Activated naive CD4-positive, alpha-beta T cell (primary cell): ENCODE measurements at places on chromosomes 4 and X.

- DNase-seq, result no peak
These were observed 9.1 kb downstream of the NSG1 start for GRCh38 chr4:4395849-4396627.

- peak; percentile 70 for DNase-seq
These were observed at the start of gene RPS6KA3 for GRCh38 chrX:20266810-20267606. Gene RPS6KA3 (minus strand): TSS chrX:20266909. CDS start chrX:20266632, 277 bp downstream.

DNA sequence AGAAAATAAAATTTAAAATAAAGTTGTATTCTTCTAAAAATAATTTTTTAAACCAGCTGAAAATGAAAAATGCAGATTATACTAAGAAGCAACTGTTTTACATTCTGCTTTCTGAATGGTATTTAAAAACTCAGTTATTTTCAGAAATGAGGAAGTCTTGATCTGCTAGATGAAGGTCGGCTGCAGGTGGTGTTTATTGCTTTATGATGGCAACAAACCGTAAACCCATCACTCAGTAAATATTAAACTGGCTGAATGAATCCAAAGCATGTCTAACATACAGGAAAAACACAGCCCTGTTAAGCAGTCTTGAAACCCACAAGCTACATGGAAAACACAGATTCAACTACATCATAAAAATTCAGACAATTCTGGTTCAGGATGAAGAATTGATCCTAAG lies 29.3 kb downstream of the DYNLT3 start:
- DNase-seq, result no peak

- DNase-seq, result no peak
These were observed 32.3 kb upstream of the CXCL8 start for GRCh38 chr4:73707918-73708577.

- DNase-seq, result no peak
These were observed 136.2 kb downstream of the TBC1D19 start for GRCh38 chr4:26719954-26720552.

DNA sequence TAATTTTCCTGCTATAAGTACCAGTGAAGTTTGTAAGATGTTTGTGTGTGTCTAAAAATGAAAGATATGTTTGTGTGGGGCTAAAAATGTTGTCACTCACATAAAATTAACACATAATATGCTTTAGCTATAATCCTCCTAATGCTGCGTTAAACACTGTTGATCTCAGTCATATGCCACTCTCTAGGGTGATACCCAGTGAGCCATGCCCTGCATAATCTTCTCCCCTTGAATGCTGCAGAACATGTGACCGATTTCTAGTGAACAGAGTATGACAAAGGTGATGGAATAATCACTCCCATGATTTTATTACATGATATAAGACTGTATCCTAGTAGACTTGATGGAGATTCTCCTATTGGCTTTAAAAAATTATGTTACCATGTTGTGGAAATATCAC lies 119.1 kb upstream of the EPHA5 start:
- no peak for DNase-seq

GRCh38 chr4:57220172-57220571 lies 110.0 kb upstream of the IGFBP7 start:
- no peak for DNase-seq

DNA sequence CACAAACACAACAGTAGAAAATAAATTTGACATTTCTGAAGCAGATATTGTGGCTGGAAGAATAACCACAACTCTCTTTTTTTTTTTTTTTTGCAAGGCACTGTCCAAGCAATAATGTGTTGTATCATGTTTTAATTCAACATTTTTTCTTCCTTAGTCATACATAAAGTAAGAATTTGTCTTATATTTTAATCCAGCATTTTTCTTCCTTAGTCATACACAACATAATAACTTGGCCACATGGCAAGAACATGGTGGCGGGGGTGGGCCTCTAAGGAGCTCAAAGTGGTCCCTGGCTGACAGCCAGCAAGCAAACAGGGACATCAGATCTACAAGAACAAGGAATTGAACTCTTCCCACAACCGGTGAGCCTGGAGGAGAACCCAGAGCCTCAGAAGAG lies 20.2 kb downstream of the FBXW7 start:
- no peak for DNase-seq

GRCh38 chr4:143782521-143782920 lies 82.0 kb upstream of the FREM3 start:
- DNase-seq, result no peak

DNA sequence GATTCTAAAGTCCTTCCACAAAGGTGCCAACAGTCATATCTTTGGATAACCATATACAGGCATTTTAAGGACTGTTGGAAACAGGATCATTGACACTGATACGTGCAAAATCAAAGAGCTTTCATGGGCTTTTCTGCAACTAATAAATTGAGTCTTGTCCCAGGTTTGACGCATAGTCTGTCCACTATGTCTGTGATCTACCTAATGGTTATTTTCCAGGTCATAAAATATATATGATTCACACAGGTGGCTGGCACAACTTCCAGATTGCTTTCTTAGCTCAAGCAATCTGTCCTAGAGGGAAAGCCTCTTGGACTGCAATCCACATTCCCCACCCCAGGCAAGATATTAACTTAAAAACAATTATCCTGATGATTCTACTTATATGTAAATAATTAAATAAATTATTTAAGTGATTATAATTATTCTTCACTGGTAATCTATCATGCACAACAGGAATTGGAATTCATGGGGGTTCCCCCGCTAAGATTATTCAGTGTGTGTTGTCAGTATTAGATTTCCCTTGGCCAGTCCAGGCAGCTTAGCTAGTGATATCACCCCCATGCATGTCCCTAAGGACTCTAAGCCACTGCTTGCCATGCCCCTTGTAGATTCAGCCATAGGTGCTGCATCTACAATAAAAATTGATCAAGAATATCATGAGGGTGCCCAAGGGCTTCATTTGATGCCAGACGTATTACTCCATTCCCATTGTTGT lies 97.8 kb downstream of the TLL1 start:
- DNase-seq, result no peak

DNA sequence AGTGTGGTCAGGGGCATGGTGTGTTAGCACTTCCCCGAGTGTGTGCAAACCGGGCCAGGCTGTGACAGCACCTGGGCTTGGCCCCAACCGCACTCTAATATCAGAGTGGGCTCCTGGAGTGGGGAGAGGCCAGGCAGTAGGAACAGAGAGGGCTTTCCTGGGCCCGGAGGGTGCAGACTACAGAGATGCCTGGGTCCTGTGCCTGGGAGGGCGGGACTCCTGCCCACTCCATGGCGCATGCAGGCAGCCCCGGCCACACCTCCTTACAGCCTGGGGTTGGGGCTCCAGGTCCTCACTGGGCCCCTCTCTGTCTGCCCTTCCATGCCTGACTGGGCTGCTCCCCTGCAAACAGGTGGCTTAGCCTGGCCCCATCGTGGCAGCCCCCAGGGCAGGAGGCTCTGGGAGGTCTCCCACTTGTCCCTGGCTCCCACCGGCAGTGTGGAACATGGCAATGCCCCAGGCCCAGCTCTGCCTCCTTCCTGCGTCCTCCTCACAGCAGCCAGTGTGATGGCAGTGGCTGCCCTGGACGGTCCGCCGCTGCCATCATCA lies 60.4 kb downstream of the AGA start:
- no peak for DNase-seq
